ENCODE measurements at places on chromosomes 13 and 19.
A peak's percentile ranks its signal among the peaks of the same experiment; 100 is the strongest.

GRCh38 chr13:73955977-73956500 is 178.2 kb downstream of the KLF12 start:
- DNase-seq = no peak

- DNase-seq = no peak
Observed at GRCh38 chr19:36775768-36776167, 3.2 kb upstream of the ZNF850 start.

- no peak for DNase-seq
Observed at GRCh38 chr13:30392681-30393045, 29.6 kb upstream of the UBE2L5 start.

DNA sequence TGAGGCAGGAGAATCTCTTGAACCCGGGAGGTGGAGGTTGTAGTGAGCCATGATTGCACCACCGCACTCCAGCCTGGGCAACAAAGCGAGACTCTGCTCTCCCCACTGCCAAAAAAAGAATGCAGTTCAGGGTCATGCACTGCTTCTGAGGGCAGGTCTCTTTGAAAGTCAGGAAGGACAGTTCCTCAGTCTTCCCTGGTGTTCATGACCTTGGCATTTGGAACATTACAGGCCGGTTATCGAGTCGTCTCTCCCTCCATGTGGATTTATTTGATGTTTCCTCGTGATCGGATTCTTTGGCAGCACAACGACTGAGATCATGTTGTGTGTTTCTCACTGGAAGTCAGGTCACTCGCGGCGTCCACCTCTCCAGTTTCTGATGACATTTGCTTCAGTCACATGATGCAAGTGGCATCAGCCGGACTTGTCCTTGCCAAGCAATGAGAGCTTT is 17.2 kb downstream of the FGF21 start:
- DNase-seq = peak; percentile 44

GRCh38 chr19:47228937-47229675 is 1.9 kb downstream of the BBC3 start:
- peak; percentile 23 for DNase-seq

- no peak for DNase-seq
Observed at GRCh38 chr13:31610270-31610998, 128.9 kb upstream of the RXFP2 start.

DNA sequence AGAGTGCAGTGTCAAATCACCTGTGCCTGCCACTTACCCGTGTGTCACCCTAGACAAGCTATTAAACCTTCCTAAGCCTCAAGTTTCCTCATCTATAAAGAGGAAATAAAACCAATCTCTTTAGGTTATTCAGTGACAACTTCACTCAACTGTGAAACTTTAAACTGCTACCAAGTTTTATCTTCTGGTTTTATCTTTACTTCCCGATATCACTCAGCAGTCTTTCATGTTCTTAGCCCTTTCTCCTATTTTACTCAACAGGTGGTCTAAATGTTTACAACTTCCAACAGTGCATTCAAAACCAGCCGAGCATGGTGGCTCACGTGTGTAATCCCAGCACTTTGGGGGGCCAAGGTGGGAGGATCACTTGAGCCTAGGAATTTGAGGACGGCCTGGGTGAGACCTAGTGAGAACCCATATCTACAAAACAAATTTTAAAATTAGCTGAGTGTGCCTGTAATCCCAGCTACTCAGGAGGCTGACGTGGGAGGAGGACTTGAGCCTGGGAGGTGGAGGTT is 59.6 kb downstream of the GPALPP1 start:
- peak; percentile 54 for DNase-seq

GRCh38 chr13:77919921-77920294 is 1.3 kb upstream of the EDNRB start:
- no peak for DNase-seq

- DNase-seq = peak; percentile 62
Observed at GRCh38 chr13:98717256-98717655, 35.2 kb downstream of the SLC15A1 start.

- peak; percentile 56 for DNase-seq
Observed at GRCh38 chr19:14400951-14401431, 18.1 kb downstream of the DDX39A start.

DNA sequence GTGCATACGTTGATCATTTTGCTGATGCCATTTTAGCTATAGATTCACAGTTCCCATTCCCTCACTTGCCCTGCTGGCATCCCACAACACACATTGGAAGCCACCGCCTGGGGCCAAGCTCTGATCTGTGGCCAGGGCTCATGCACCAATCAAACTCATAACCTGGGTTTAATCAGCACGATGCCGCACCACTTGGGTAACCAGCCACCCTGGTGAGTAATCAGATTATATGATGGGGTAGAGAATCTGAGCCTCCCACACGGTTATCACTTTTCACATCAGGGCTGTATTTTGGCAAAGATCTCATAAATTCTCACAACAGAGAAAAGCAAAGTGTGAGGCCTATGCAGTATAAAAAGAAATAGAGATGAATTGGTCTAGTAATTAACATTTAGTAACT is 66.0 kb upstream of the TNFRSF19 start:
- DNase-seq = peak; percentile 6

DNA sequence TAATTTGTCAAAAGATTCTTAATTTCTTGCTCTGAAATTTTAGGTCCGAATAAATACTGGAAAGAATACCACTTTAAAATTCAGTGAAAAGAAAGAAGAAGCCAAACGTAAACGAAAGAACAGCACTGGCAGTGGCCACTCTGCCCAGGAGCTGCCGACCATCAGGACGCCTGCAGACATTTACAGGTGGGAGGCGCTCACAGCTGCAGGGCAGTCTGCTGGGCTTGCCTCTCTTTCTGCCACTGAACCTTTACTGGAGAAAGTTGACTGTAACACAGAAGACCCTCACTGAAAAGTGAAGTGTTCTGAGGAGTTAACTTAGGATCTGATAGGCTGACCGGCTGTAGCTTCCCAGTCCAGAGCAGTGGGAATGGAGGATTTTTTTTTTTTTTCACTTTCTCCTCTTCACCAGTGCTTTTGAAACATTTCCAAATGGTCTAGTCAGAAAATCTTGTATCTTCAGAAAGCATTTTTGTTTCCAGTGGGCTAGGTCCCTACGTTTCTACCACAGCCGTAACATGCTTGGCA is 69.1 kb downstream of the URI1 start:
- no peak for DNase-seq

GRCh38 chr13:28181413-28181812 is 43.1 kb downstream of the PAN3 start:
- DNase-seq = peak; percentile 67

DNA sequence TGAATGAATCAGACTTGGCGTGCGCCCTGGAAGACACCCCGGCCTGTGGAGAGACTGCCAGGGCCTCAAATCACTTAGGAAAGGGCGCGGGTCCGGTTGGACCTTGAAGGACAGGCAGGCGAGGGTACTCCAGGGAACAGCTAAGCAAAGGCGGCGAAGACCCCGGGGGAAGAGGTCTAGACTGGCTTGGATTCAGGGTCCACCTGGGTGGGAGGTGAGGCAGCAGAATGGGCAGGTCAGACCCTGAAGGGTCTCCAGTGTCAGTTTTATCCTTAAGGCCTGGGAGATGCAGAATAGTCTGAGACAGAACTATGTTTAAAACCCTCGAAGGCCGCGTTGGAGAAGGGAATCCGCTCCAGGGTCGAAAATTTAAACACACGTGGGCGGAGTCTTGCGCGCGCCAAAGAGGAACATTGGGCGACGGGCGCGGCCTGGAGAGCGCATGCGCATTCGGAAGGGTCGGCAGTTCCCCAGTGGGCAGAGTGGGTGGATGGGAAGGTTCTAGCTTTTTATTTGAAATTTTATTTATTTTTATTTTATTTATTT is 567 bp upstream of the SMG9 start:
- DNase-seq = peak; percentile 75

DNA sequence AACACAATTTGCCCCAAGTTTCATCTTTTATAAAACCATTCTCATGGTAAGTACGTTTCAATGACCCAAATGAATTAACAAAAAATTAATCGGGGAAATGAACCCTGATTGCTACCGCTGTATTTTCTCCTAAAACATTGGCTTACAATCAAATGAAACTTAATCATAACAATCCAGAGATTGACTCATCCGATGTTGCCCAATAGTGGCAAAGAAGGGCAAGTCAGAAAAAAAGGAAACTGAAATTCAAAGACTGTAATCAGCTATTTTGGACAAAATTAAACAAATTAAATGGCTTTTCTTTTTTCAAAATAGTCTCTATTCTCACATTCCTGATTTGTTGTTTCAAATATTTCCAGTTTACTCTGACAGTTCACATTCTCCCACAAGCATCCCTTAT is 3.9 kb upstream of the ACOD1 start:
- no peak for DNase-seq

- peak; percentile 97 for DNase-seq
Observed at GRCh38 chr19:56838909-56839651, 1.4 kb downstream of the PEG3 start.

- DNase-seq = no peak
Observed at GRCh38 chr19:7738023-7738422, 6.1 kb upstream of the CLEC4G start.

- peak; percentile 9 for DNase-seq
Observed at GRCh38 chr13:40031031-40031430, 375.6 kb downstream of the COG6 start.

DNA sequence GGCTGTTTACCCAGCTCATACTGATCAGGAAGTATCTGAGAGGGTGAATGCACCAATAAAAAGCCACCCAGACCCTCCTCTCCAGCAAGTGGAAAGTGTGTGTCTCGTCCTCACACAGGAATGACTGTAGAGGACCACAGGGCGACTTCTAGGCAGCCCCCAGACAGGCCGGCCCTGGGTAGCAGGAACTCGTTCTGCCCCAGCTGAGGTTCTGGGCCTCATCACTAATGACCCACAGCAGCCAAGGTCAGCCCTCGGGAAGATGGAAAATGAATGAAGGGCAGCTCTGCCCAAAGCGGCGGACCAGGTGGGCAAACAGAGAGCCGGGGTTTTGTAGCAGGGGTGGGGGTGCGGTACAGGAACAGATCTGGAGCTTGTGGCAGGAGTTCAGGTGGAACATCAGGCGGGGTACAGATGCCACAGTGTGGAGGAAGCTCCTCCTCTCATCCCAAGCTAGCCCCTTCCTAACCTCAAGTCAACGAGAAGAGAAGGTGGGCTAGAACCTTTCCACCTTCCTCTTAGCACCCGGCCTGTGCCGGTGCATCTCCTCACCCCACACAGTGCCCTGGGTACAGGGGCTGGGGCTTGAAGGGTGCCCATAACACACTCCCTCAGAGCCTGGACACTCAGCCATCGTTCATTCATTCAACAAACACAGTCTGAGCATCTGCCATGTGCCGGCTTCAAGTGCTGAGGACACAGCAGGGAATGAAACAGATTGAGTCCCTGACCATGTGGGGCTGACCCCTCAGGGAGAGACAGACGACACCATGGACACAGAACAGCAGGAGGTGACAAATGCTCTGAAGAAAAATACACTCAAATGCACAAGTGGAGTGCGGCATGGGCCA is 36.2 kb downstream of the RFX2 start:
- no peak for DNase-seq

- peak; percentile 21 for DNase-seq
Observed at GRCh38 chr13:113298043-113298945, 1.3 kb downstream of the LAMP1 start.

- no peak for DNase-seq
Observed at GRCh38 chr19:4597278-4597974, 37.9 kb upstream of the SEMA6B start.

GRCh38 chr19:20237773-20238623 is 71.0 kb downstream of the ZNF486 start:
- peak; percentile 90 for DNase-seq

DNA sequence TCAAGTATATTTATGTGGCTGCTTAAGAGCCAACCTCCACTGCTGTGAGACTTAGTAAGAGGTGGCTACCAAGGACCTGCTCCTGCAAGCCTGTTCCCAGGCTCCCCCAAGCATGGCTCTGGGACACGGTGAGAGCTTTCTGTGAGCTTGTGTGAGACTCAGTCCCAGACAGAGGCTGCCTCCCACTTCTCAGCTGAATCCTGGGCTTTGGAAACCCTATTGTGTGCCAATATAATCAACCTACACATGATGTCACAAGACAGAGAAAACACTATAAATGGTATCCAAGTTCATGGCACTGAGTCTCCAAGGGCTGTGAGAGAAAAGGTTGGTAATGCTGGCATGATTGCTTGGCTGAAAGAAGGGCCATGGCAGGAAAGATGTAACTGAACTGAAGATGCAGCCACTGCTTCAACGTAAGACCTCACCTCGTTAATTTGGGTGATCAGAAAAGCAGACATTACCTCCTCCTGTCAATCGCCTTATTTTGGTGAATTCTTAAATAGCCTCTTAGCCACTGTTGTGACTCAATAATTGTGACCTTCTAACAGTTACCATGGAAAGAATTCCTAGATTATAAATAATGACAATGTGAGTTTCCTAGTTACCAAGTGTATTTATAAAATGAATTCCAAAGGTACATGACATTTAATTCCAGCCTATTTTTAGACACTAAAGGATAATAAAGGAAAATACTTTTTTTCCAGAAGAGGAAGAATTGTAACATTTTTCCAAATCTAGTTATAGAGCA is 332.0 kb downstream of the IRS2 start:
- DNase-seq = no peak

- DNase-seq = peak; percentile 98
Observed at GRCh38 chr13:107835339-107836018, 379.9 kb downstream of the LIG4 start.

- no peak for DNase-seq
Observed at GRCh38 chr13:39692660-39693438, 37.4 kb downstream of the COG6 start.

- no peak for DNase-seq
Observed at GRCh38 chr19:48740164-48740972, at the start of gene RASIP1. TSS of gene RASIP1 (minus strand) at chr19:48740610. CDS start at chr19:48740282, 328 bp downstream.

DNA sequence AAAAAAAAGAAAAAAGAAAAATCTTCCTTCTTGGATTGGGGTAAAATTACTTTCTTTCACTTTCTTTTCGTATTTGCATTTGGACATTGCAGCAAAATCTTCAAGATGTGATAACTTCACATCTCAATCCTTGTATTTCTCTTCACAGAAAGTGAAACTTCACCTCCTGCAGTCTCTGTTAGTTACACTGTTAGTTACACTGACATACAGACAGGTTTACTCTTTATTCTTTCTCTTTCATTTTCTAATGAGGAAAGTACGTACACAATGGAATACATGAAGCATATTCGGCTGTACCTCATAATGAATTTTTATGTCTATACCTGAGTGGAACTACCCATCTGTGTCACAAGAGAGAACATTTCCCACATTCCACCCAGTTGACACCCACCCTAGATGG is 459.1 kb upstream of the GPC6 start:
- DNase-seq = no peak

DNA sequence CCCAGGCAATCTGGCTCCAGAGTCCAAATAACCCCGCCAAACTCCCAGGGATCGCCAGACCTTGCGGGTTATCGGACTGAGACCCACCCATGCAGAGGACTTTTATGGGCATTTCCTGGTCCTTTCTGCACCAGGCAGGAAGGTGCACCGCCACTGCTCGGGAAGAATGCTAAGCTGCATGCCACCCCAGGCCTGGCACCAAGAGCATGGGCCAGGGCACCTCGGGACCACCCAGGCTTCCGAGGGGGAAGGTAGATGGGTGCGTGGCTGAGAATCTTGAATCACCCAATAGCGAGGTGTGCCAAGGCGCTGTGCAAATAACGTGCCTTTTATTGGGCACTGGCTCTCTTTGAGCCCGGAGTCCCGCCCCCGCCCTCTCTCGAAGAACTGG is 422 bp upstream of the ZNF575 start:
- DNase-seq = no peak
